ENCODE measurements at places on chromosomes 16 and 17. TPM values are rescaled to one million over a fixed set of nuclear protein-coding genes. Genes with fewer than 3 reads are reported as not detected.

The SAMD14 gene
- total RNA-seq = 0.16 TPM

The FOXO3B gene
- total RNA-seq = 0.36 TPM

DNA sequence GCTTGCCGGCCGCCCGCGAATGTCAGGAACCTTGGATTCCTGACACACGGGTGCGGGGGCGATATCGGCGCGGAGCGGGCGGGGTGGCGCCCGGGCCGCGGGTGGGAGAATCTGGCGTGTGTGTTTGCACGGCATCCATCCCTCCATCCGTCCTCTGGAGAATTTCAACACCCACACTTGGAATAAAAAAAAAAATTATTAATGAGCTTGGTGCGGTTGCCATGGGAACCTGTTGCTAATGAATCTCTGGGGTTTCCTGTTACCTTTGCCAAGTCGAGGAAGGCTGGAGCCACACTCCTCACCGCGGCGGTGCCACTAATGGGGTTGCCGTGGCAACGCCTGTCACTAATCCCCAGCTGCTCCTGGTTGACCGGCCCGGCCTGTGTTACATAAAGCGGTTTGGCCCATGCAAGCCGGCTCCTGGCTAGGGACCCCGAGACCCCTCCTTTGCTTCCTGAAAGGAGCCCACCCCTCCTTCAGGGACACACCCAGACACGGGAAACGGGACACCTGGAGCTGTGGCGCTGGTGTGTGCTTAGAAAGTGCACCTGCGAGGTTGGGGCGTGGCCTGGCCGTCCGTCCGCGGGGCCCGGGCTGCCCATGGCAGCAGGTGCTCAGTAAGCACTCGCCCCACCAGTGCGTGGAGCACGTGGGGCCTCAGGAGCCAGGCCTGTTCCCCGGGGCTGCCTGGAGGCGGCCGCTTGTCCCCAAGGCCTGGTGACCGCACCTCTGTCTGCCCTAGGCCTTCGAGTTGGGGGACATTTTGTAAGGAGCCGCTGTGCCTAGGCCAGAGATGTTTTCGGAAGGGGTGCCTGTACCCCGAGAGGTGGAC, 14.6 kb downstream of the CACNA1H start:
- ATAC-seq = peak; percentile 57

GRCh38 chr16:57862698-57863433, 60.6 kb upstream of the KIFC3 start:
- ATAC-seq = no peak

- ATAC-seq = peak; percentile 65
Observed at GRCh38 chr17:1087381-1088241, 90.7 kb downstream of the TIMM22 start.

DNA sequence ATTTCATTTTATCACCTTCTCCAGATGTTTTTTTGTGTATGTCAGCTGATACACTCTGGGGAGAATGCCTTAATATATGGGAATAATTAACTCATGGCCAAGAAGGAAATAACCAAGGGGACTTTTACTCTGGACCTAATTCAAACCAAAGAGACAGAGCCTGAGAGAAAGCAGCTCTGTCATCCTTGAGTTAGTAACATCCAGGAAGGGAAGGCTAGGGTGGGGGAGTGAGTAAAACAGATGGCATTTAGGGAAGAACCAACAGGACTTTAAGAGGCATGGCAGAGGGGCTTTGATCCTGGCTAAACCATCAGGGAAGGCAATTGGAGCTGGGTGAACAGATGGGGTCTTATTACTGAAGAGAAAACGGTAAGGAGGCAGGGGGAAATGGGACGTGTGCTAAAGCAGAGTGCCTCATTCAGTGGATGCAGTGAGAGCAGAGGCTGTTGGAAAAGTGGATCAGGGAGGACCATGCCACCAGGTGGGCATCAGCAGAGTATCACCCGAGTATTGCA, 2.5 kb upstream of the SMPD3 start:
- ATAC-seq = no peak

Measured in esophagus mucosa (tissue), 1 donor.